ENCODE measurements at places on chromosomes 16 and 17. TPM values are rescaled to one million over a fixed set of nuclear protein-coding genes. Genes with fewer than 3 reads are reported as not detected.

The SLC5A11 gene
- not detected for total RNA-seq

The PRSS22 gene
- not detected for total RNA-seq

The ADAP2 gene
- total RNA-seq: 0.33 TPM

The ARL2BP gene
- 117 TPM for total RNA-seq

The SCN4A gene
- not detected for total RNA-seq

The CEMP1 gene
- not detected for total RNA-seq

The KCNJ2 gene
- total RNA-seq: 2.9 TPM

The CIITA gene
- total RNA-seq: 0.07 TPM

The EVPLL gene
- not detected for total RNA-seq

The CEP131 gene
- total RNA-seq: 12.8 TPM

The SSTR5 gene
- total RNA-seq: not detected

The TMEM88 gene
- total RNA-seq: 382 TPM

The ANKRD40 gene
- total RNA-seq: 41.3 TPM

The CHST5 gene
- total RNA-seq: not detected
